Stimulated activated CD4-positive, alpha-beta T cell treated with anti-CD3 and anti-CD28 coated beads, Interleukin-1b, Interleukin-23, amount 100 ng/mL, for 1 hour (primary cell): ENCODE measurements at places on chromosomes 4 and X.

- no peak for DNase-seq
Measured at GRCh38 chrX:119688911-119689321, 4.1 kb downstream of the SEPTIN6 start.

DNA sequence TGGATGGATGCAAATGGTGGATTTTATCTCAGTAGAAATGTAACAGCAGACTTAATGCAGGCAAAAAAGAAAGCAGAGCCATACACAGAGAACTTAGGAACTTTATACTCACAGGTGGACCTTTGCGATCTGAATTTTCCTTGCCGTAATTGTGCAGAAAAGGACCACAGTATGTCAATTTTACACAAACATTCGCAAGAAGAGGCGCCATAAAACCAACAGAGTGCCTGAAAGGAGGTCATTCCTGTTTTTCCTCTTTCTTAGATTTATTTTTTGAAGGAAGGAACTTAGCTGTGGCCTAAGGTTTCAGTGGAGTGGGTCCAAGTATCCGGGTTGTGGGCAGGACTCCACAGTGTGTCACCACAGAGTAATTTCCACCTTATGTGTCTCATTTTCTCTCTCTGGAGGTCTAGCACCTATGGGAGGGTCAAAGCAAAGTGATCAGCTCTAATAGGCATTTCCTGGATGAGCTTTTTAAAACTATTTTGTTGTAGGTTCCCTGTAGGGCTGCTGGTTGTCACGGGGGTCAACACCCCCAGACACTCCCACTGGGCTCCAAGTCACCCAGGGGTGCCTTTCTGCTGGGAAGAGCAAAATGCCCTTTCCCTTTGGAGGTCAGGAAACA, 24.7 kb upstream of the PBDC1 start:
- DNase-seq: no peak

- DNase-seq: no peak
Measured at GRCh38 chr4:98786866-98787265, 128.5 kb upstream of the TSPAN5 start.

DNA sequence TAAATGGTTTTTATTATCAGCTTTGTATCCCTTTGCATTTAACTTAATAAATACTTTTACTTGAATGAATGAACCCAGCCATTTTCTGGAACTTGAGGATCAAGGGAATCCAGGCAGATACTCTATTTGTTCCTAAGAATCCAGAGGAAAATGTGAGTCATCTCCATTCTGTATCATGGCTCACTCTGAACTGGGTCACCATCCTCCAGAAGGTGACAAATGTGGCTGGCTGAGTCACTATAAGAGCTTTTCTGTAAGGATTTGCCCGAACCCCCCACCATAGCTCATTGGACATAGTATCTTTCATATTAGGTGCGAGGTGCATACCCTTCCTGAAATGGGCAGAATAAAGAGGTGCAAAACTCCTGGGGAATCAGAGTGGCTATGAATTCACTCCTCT, 25.8 kb downstream of the RTL9 start:
- no peak for DNase-seq

GRCh38 chrX:10111364-10112148, 45.2 kb upstream of the CLCN4 start:
- no peak for DNase-seq

DNA sequence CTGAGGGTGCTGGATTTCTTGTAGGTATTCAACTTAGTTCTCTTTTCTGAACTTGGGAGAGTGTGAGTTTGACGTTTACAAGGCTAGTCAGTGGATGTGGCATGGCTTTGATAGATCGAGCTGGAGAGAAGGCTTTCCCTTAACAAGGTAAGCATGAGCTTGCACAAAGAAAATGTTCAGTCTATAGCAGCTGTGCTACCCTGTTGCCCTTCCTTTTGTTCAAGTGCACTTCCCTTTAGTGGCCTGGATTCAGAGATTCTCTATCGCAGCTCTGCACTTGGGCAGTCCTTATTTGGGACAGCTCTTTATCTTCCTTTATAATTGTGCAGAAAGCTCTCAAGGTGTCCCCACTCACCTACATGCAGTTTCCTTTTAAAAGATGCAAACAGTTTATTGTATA, 198.0 kb downstream of the ARHGAP24 start:
- no peak for DNase-seq

DNA sequence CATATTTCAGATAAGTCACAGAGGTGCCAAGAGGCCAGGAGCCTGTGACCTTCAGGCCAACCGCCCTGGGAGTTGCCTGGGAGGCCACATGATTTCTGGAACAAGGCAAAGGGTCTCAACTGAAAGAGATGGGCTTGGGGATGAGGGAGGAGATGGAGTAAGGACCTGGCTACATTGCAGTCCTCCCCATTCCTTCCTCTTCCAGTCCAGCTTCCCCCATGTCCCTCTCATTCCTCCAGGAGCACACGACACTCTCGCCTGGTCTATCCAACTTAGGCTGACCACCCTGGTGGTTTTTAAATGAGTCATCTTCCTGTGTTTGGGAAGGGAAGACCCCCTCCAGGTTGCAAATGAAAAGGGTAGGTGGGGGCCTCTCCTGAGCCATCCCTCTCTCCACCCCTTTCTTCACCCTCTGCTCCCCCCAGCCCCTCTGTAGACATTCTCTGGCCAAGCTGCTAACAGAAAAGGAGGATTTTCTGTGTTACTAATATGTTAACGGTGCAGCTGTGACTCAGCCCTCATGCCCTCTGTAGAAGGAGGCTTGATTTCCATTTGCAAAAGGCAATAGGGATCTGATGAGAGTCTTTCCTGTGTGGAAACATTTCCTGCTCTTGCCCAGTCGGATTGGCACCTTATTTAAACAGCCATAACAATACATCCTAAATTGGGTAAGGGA, 79.2 kb downstream of the RTL5 start:
- DNase-seq: no peak

DNA sequence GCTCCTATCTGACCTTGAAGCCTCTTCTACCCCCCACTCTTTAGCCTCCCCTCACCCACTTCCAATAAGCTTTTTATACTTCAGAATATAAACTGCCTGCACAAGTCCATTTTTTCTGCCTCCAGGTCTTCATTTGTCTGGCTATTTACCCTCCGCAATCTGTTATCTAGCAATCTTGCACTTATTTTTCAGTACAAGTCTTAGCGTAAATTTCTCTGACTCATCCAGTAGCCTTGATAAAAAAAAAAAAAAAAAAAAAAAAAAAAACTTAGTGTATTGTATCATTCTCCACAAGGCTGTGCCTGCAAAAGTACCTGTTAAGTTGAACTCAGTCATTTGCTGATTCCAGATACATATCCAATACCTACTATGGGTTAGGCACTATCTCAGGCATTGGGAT, 219.5 kb upstream of the DKK2 start:
- DNase-seq: no peak
